ENCODE measurements at places on chromosomes 2 and 18.

- no peak for DNase-seq
These were observed 36.2 kb downstream of the TNS1 start for GRCh38 chr2:217966423-217967070.

- no peak for DNase-seq
These were observed 210.6 kb downstream of the C1D start for GRCh38 chr2:67851956-67852824.

DNA sequence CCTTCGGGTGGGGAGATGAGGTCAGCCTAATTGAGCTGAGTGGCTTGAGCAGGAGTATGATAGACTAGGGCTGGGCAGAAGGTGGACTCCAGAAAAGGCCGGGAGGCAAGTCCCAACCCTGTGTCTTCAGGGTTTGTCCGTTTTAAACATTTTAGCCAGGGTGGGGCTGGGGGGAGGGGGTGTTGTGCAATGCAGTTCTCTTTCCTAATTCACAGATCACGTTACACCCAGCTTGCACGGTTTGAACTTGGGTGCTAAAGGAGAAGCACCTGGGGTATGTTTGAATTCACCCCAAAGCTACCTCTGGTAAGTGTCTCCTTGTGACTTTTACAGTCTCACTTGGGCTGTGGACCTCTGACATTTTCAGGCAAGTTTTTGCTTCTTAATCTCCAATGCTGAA is 233.3 kb downstream of the AGAP1 start:
- DNase-seq, result no peak

DNA sequence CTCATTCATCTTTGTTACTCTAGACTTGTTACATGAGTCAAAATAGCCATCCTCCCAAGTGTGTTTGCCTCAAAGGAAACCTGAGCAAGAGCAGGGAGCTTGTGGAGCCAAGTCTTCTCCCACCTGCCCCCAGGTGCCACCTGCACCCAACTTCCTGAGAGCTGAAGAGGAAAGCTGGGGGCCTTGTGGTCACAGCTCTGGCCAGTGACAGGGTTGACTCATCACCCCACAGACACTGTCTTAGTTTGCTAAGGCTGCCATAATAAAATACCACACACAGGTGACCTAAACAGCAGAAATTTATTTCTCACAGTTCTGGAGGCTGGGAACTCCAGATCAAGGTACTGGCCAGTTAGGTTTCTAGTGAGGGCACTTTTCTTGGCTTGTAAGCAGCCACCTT is 99.6 kb downstream of the TPGS2 start:
- DNase-seq, result no peak

- DNase-seq, result no peak
These were observed 256.2 kb downstream of the TSN start for GRCh38 chr2:122011493-122012270.

DNA sequence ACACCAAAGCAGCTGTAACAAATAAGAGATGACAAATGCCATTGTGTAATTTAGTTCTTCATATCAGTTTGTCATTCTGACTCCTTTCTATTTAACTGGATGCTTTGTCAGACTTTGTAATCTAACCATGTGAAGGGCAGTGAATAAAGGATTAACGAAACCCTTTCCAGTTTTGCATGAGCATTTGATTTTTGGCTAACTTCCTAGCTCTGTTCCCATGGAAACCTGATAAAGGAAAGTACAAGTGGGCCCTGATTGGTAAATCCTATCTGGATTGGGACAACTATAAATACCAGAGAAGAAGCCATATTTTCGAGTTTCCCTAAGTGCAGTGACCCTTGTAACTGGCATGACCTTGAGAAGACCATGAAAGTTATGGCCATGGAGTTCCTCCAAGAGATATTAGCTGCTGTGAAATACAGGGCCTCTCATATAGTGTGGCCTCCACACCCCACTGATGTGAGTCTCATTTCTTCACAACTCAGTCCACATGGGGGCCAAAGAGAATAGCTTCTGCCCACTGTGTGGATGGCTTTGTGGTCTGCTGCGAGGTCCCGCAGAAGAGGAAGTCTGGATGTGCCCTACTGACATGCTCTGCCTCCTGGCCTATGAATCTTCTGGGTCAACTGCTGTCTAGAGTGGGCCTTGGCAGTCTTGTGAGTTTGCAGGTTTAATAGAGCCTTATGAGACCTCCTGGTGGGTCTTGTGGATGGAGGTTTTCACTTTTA is 38.2 kb upstream of the CYP1B1 start:
- DNase-seq, result no peak

DNA sequence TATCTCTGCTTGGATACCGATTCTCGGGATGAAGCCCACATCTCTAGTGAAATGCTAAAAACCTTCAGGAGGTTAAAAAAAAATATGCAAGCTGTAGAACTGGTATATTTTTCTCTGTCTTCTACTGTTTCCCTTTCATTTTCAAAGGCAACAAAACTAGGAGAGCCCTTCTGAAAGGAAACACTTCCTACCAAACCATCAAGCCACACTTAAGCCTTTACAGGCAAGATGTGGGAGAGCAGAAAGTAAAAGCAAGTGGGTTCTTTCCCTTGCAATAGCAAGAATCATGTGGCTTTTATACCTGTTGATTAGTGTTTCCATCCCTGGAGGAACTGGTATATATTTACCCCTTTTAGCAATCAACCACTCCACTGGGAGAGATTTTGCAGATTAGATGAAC is 147.9 kb upstream of the ACAA2 start:
- DNase-seq, result no peak

GRCh38 chr2:66343259-66343658 is 91.7 kb upstream of the MEIS1 start:
- DNase-seq, result no peak

GRCh38 chr2:20551260-20551944 is 99.5 kb downstream of the HS1BP3 start:
- DNase-seq, result no peak

DNA sequence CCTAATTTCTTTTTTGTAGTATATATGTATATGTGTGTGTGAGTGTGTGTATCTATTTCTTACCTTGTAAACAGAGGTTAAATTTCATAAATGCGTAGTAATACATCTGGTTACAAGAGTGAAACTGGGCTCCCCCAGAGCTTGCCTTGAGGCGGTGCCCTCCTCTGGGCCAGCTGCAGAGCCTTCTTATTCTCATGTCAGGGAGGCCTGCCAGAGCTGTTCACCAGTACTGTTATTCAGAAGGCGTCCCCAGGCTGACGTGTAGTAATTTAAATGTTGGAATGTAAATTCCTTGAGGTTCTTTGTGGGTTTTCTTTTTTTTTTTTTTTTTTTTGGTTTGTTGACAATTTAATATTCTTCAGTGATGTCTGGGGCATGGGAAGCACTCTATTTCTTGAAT is 11.2 kb downstream of the COPS8 start:
- DNase-seq, result no peak

DNA sequence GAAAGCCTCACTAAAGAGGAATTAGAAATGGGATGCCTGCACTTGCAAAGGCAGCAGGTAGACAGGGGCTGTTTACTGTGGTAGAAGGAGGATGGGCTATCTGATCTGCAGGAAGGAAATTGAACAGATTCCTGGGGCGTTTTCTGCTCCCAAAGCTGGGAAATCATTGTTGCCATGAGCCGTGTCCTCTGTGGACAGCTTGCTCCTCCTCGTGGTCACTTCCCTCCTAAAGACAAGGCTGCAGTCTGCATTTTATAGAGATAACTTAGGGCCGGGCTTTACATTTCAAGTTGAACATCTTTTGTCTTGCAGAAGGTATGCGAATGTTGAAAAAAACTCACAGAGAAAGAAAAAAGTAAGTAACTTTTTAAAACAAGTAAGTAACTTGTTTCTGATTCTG is 50.9 kb downstream of the DCDC2C start:
- no peak for DNase-seq

GRCh38 chr2:169012812-169013627 is 18.1 kb downstream of the ABCB11 start:
- DNase-seq, result no peak

Measured in AG09319 (cell line).